ENCODE measurements at places on chromosomes 12 and 14.
A peak's percentile ranks its signal among the peaks of the same experiment; 100 is the strongest.

DNA sequence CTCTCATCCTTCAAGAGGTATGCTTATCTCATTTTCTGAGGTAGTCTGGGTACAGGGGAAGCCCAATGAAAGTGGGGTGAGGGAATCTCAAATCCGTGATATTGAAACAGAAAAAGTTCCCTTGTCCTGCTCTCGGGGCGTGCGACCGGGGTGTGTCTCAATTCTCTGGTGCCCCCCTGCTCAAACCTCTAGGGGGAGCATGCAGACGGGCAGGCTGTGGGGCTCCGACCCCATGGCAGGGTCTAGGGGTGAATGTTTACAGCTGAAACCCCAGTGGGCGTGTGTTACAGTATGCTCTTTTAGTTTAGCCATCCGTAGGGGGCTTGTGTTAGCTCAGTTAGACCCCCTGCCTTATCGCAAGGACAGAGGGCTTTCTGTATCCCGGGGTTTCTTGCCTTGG is 68.7 kb downstream of the PTPRQ start:
- DNase-seq: no peak

DNA sequence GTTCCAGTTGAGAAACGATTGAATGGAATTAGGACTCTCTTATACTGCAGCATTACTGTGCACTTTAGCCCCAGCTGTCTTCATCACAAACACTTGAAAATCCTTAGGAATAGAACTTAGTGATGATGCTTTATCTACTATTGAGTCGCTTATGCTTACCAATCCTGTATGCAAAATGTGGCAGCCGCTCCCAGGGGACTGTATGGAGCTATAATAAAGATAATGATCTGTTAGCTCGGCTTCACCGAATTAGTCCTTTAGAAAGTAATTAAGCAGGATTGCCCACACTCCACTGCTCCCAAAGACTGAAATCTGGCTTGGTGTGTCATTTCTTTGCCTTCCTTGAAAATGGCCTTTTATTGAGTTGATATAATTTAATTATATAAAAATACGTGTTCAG is 10.6 kb downstream of the EML1 start:
- DNase-seq: no peak

DNA sequence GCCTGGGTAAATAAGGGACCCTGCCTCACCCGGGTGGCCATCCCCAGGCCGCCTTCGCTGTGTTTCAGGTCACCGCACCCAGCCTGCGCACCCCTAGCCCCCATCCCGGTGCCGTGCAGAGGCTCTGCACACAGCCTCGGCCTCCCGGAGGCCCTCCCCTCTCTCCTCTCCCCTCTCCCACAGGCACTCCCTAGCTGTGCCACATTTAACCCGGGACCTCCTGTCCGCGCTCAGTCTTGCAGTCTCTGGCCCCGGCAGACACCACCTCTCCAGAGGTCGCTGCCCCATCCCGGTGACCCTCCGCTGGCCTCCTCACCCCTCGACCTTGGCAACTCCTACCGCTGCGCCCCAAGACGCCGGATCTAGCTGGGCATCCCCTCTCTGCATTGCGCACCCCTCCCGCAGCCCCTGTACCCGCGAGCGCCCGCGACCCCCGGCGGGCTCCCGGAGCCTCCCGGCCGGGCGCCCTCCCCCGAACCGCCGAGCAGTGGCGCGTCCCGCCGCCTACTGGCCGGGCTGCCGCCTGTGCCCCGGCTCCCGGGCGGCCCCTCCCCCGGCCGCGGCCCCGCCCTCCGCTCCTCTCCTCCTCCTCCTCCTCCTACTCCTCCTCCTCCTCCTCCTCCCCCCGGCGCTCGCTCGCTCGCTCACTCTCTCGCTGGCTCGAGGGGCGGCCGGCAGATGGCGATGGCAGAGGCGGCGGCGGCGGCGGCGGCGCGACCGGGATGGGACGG is 120.7 kb downstream of the AACS start:
- DNase-seq: peak; percentile 49

GRCh38 chr14:73740618-73741326 is 26.6 kb upstream of the PNMA1 start:
- peak; percentile 61 for DNase-seq

- DNase-seq: peak; percentile 51
These were observed 231.2 kb upstream of the DCN start for GRCh38 chr12:91413581-91414546.
